Brain (organoid and tissue), 16 donors: ENCODE measurements at places on chromosomes 13 and 19.

DNA sequence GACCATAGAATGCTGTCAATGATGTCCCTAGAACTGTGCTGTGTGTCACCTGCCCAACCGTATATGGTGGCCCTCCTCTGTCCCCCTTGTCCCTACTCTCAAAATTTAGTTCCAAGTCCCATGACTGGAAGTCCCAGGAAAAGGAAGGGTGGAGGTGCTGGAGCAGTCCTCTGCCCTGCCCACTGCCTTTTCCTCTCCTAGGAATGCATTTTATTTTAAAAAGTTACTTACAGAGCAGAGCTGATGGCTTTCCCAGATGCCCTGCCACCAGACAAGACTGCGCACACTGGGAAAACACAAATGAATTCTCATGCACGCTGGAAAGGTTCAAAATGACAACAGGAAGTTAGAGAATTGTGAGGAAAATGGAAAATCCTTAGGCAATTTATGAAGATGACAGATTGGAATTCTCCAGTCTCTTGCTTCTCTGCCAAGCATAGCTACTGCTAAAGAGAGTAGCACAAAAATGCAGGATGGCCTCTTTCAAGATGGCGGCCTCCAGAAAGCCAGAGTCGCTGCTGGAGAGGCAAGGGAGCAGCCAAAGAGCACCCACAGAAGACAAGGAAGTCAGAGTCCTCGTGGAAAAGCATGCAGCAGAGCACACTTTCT is 117.1 kb upstream of the TSC22D1 start:
- peak; percentile 11 for DNase-seq

- no peak for DNase-seq
Measured at GRCh38 chr13:46961719-46962118, 64.9 kb upstream of the HTR2A start.

- no peak for DNase-seq
Measured at GRCh38 chr13:48424212-48424611, 11.3 kb upstream of the LPAR6 start.

DNA sequence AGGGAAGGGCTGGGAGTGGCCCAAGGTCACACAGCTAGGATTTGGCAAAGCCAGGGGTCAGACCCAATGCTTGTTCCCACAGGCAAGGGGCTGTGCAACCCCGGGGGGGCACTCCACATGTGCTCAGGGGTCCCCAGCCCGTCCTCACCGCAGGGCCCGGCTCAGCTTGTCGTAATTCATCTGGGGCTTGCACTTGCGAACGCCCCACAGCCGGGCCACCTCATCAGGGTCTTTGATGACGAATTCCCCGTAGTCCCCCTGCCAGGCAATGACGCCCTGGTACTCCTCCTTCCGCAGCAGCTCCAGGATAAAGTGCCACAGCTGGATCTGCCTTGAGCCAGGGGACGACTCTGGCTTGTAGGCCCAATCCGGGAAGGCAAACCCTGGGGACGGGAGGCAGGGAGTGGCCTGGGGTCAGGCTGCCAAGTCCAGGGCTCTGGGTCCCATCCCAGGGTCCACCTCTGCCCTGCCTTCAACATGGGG is 4.7 kb downstream of the ERF start:
- DNase-seq, result no peak

DNA sequence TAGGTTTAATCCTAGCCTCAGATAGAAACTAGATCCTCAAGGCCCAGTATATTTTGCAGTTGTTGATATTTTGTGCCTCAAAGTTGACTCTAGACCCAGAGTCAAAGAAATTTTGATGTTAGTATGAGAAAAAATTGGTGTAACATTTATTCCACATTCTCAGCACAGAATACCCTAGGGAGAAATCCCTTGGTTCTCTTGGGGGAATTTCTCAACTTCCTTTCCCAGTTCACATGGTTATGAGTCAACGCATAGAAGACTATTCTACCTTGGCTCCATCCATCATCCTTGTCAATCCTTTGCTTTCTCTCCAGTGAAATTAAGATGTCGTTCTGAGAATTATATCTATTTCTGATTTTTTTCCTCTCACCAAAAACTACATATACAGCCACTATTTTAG is 145.3 kb downstream of the POSTN start:
- DNase-seq, result no peak

GRCh38 chr13:40923867-40924266 is 95.2 kb downstream of the ELF1 start:
- no peak for DNase-seq

DNA sequence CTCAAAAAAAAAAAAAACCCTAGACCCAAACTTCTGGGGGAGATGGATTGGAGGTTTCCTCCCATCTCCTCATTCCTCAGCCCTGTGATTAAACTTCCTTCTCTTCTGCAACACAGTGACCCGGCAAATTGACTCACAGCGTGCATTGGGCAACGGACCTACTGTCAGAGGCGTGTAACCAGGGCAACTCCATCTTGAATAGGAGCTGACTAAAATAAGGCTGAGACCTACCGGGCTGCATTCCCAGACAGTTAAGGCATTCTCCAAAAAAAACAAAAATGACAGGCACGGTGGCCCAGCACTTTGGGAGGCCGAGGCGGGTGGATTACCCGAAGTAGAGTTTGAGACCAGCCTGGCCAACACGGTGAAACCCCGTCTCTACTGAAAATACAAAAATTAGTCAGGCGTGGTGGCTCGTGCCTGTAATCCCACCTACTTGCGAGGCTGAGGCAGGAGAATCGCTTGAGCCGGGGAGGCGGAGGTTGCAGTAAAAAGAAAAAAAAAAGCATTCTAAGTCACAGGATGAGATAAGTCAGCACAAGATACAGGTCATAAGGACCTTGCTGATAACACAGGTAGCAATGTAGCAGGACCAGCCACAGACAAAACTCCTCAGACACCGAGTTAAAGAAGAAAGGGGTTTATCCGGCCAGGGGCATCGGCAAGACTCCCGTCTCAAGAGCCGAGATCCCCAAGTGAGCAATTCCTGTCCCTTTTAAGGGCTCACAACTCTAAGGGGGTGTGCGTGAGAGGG is 5.4 kb upstream of the NLRP7 start:
- DNase-seq, result peak; percentile 62

- no peak for DNase-seq
Measured at GRCh38 chr19:5125376-5125775, 156.5 kb downstream of the KDM4B start.

DNA sequence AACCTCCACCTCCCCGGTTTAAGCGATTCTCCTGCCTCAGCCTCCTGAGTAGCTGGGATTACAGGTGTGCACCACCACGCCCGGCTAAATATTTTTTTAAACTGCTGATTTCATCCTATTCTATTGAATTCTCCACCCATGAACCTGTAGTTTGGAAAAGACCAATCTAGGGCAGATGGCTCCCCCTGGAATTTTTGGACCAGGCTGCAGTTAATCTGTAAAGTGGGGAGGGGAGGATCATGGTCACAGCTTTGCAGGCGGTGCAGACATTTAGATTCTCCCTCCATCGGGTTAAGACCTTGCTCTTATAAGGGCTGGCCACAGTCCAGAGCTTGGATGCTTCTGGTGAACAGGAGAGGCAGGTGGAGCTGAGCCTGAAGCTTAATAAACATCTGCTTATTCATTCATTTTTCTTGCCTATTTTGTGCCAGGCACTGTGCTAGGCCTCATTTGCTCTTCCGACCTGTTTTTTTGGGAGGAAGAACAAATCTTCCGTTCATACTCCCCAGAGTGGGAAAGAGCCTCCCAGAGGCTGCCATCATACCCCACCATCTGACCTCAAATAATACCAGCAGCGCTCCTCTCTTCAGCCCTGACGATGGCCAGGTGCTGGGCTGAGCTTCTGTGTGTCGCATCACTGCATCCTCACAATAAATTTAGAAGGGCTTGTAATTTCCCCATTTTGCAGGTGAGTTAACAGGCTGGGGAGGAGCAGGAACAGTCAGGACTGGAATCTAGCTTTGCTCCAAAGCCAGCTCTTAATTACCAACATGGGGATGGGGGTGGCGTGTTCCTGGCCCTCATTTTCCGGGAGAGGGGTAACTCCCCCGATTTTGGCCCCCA is 902 bp upstream of the CCDC106 start:
- no peak for DNase-seq

DNA sequence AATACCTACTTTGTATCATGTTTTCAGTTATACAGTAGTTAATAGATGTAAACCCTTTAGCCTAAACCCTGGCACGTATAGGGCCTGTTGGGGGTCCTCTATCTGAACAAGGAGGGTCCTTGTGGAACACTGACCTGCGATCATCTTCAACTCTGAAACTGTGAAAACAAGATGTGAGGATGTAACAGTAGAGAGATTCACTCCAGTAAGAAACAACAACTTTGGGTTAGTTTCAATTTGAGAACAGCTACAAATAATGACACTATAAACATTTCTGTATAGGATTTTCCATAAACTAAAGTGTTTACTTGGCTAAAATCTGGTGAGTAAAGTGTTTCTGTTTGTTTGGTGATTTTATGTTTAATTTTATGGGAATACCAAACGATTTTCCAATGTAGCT is 2.1 kb downstream of the CLC start:
- DNase-seq, result no peak

GRCh38 chr19:3095441-3096191 is 1.5 kb downstream of the GNA11 start:
- no peak for DNase-seq

DNA sequence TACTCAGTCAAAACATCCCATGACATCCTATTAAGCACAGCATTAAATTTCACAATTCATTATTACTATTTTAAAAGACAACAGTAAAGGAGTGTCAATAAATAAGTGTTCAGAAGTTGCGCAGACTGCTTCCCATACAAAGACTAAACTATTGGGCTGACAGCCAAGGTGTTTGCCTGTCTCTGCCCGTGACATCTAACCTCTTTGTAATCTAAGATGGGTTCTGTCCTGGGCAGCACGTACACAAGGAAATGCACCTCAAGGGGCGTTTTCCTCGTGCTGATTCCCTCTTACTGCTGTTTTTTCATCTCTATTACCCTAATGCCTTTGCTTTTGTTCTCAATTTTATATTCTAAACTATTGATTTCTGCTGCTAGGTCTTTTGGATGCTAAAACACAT is 216.3 kb downstream of the NHLRC3 start:
- no peak for DNase-seq

- no peak for DNase-seq
Measured at GRCh38 chr13:33318037-33318436, 32.5 kb upstream of the STARD13 start.

GRCh38 chr13:99658261-99658991 is 157.2 kb downstream of the TM9SF2 start:
- DNase-seq, result peak; percentile 94

DNA sequence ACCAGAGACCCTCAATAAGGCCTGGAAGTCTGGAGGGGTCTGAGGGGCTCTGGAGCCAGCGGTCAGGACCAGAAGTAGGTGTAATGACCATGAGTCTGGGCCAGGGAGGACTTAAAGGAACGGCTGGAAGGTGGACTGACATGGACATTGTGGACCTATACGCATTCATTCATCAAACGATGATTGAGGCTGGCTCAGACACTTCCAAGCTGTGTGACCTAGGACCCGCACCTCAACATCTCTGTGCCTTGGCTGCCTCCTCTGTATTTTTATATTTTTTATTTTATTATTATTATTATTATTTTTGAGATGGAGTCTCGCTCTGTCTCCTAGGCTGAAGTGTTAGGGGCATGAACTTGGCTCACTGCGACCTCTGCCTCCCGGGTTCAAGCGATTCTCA is 9.3 kb upstream of the LRRC25 start:
- DNase-seq, result no peak

DNA sequence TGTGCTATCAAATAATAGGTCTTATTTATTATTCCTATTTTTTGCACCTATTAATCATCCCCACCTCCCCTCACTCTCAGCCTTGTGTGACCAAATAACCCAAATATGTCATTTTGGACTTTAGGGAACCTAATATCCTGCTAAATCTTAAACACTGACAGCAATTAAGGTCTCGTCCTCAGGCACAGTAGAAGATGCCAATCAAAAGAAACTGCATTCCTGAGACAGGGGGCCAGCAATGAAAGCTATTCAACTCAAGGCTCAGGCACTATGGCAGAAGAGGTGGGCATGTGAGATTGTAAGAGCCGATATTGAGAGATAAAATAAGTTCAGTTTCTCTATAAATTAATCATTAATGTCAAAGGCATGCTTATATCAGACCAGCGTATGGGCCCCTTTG is 1437.7 kb upstream of the PCDH9 start:
- DNase-seq, result no peak

DNA sequence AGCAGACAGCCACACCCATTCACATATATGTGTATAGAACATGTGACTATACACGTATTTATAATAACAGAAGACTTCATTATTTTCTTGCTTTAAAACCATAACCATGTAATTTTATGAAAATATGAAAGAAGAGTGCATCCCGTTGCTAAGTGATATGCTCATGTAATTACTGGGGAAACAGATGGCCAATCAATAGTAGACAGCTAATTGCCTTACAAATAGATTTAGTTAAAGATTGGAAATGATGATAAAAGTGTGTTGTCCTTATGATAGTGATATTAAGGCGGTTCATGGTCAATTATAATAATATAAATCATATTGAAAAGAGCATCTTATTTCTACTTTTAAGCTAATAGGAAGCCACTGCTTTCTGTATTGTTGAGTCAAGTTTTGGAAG is 95.9 kb downstream of the RFC3 start:
- peak; percentile 68 for DNase-seq

DNA sequence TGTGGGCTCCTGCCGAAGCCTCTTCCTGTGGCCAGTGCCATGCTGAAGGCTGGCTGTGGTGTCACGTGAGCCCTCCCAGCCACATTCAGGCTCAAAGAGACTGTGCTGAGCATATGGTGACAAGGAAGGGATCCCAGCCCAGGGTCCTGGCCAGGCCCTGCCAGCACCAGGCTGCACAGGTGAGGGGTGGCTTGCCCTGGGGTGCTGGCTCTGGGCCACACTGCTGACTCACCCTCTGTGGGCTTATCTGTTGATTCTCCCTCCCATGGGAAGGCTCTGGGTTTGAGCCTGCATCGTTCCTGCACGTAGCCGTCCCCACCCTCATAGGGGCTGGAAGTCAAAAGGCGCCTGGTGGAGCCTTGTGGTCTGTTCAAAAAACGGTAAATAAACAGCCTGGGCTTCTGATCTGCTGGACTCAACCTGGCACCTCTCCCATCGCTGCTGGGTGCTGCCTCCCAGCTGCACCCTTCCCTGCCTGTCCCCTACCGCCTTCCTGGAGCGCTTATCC is 31.1 kb downstream of the DNM2 start:
- DNase-seq, result no peak

GRCh38 chr13:111183087-111183645 is 68.1 kb downstream of the ARHGEF7 start:
- no peak for DNase-seq

- DNase-seq, result no peak
Measured at GRCh38 chr19:10612499-10613119, 12.7 kb upstream of the SLC44A2 start.
